ENCODE measurements at places on chromosomes 2 and 18. TPM values are rescaled to one million over a fixed set of nuclear protein-coding genes. Genes with fewer than 3 reads are reported as not detected.

DNA sequence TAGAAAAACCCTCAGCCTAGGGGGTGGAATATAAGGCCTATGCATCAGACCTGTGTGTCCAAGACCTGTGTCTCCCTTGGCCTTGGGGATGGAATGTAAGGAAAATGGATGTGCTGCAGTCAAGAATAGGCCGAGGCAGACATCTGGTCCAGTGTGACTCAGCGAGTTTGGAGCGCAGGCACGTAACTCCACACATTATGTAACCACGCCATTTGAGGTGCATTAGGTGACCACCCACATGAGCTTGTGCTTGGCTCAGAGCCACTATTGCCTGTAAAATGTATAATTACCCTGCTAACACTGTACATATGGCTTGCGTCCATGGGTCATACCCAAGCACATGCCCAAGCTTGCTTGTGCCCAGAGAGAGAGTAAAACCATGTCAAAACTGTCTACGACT, 580.9 kb upstream of the HNMT start:
- no peak for DNase-seq

GRCh38 chr2:198571393-198571792, 767.0 kb downstream of the PLCL1 start:
- no peak for DNase-seq

NLRC4 gene
- total RNA-seq = not detected

DNA sequence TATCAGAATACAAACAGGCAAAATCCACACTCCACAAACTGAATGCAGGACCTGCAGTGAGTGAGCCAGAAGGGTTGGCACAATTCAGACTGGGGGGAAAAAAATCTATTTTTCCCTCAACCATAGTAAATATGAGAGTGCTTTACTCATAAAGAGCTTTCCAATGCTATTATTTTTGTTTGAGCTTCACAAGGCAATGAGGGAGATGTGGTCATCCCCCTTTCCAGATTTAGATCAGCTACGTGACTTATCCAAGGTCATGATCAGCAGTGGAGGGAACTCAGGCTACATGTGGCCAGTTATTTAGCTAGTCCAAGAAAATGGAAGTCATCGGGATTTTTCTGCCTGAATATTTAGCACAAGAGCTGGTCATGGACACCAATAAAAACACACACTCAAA, 120.4 kb upstream of the KLF7 start:
- DNase-seq = no peak

GRCh38 chr2:181553244-181553643, 96.1 kb downstream of the ITGA4 start:
- DNase-seq = no peak

DNA sequence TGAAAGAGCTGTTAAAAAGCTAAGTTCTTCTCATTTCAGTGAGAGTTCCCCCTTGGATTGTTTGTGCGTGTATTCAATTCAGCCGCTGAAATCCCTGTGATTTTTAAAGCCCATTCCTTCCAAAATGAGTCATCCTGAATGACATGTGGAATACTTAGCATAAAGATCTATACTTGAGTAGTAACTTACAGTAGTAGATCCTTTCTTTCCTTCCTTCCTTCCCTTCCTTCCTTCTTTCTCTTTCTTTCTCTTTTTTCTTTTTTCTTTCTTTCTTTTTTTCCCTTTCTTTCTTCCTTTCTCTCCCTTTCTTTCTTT, 18.2 kb upstream of the SOX11 start:
- no peak for DNase-seq

Measured in Panc1 (cell line).